ENCODE measurements at places on chromosomes 2 and 18.

- no peak for DNase-seq
Observed at GRCh38 chr18:12645751-12646203, 12.1 kb downstream of the SPIRE1 start.

GRCh38 chr2:226466124-226466523, 333.5 kb downstream of the IRS1 start:
- DNase-seq = no peak

GRCh38 chr2:183292028-183292427, 167.8 kb downstream of the NUP35 start:
- DNase-seq = no peak

GRCh38 chr2:220601674-220602073, 970.4 kb downstream of the EPHA4 start:
- DNase-seq = no peak

- DNase-seq = no peak
Observed at GRCh38 chr2:231535961-231536360, 5.7 kb upstream of the NMUR1 start.

DNA sequence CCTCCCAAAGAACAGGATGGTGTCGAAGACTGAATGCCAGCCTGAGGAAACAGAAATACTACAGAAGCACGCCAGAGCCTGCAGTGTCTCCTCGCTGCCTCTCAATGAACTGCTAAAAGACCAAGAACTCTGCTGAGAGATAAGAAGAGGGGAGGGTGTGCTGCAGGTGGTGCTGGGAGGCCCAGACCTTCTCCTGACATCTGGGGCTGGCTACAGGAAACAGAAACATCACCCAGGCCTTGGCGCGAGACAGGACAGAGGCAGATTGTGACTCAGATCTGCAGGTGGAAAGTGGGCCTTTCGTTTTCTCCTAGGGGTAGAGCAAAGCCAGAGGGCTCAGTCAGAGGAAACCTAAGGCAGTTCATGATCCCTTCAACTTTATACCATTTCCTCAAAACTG, 250.3 kb upstream of the TCF4 start:
- no peak for DNase-seq

DNA sequence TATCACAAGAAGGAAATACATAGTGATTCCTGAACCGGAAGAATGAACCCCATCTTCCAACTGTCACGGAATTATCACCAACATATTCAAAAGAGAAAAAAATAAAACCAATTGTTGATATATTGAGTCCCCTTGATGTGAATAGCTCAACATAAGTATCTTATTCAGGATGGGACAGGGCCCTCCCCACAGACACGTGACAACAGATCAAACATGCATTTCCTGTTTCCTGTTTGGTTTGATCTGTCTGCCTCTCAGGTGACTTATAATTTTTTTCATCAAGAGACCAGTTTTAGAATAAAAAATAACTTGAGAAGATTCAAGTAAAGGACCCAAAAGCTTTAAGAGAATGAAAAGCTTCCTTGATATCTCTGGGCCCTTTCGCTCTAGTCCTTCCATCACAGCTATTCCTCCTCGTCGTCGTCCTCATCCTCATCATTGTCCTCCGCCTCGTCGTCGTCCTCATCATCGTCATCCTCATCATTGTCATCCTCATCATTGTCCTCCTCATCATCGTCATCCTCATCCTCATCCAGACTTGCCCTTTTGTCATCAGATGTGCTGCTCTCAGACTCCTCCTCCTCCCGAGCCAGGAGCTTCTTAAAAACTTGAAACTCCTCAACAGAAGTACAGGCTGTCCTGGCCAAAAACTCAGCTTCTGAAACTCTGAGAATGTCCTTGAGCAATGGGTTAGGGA, 6.3 kb downstream of the MTERF4 start:
- no peak for DNase-seq

DNA sequence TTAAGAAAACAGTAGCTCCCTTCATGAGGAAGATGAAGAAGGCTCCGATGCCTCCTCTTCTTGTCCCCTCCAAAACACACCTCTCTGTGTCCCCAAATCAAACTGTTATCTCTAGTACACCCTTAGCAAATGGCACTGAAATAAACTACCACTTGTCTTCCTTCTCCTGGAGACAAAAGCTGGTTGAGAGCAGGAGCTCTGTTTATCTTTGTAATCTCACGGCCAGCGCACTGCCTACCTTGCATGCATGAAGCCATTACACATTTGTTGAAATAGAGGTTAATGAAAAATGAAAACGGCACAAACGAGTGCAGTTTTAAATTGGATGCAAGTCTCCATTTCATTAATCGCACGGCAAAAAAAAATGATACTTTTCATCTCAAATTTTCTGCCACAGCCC, 113.7 kb downstream of the EPB41L3 start:
- DNase-seq = no peak

DNA sequence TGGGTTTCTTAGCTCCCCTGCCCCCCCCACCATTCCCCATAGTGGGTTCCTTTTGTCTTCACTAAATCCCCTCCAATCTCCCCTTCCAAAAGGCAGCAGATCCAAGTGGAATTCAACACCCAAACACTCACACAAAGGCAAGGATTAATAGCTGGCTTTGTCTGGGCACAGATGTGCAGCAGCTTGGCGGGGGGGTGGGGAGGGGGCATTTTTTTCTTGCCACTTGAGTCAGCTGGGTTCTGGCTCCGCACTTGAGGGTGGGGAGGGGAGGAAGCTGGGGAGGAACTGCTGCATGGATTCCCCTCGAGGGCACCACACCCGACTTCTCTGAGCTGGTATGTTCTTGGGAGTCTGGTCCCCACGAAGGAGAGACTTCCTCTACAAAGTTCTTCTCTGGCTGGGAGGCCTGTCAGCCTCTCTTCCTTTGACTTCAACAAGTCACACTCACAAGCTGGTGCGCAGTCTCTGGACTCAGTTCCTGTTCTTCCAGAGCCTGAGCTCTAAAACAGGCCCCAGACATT, 36.0 kb downstream of the SERTAD2 start:
- DNase-seq = no peak

GRCh38 chr2:230891509-230891908, 26.8 kb downstream of the ITM2C start:
- no peak for DNase-seq

DNA sequence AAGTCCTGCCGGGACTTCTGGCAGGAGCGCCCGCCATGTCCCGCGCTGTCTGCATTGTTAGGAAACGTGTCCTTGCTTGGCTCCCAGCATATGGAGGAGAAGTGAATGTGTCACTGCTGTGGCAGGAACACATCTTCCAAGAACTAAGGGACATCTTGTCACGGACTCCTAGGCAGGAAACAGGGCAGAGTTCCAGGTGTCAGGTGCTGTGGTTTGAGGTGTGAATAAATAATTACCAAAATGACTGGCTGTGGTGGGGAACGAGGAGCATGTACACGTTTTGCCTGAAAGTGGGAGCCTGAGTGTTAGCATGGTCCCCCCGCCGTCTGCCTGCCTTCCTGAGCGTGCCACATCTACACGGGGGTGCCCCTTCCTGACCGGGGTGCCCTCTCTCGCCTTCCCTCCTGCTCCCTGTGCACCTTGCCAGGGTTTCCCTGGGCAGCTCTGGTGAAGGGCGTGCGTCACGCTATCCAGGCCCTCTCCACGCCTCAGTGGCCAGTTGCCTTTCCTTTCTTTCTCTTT, 237.5 kb downstream of the LDLRAD4 start:
- DNase-seq = no peak

GRCh38 chr2:225074366-225074765, 32.1 kb upstream of the DOCK10 start:
- no peak for DNase-seq

GRCh38 chr18:9612215-9612830, 2.0 kb downstream of the PPP4R1 start:
- DNase-seq = peak; percentile 67

DNA sequence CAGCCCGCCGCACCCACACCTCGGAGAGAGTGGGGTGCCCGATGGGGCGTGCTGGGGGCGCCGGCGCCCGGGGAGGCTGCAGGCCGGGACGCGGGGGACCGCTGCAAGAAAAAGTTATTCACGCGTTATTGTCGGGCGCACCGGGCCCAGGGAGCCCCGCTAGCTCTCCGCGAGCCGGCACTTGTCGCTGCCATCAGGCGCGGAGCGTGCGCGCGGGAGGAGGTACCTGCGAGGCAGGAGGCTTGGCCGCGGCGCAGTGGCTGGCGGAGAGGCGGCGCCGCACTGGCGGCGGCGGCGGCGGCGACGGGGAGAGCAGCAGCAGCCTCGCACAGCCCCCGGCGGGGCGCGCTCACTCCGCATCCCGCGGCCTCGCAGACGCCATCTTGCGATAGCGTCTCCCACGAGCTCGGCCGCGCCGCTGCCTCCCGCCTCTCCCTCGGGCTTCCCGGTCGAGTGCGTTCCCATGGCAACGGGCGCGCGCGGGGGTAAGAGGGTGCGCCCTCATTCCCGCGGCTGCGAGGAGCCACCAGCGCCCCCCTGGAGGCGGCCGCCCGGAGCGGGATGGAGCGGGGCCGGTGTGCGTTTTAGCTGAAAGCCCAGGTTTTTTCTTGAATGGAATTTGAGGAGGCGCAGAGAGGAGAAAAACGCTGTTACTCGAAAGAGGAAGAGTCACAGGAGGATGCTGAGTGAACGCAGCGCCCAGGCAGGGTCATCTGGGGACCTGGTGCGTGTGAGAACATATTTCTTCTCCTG, at the start of gene CHN1:
CHN1 (minus strand) TSS at position 402 of the 753 bp plus-strand sequence. CDS start 469 bp downstream, outside the sequence.
- peak; percentile 39 for DNase-seq

DNA sequence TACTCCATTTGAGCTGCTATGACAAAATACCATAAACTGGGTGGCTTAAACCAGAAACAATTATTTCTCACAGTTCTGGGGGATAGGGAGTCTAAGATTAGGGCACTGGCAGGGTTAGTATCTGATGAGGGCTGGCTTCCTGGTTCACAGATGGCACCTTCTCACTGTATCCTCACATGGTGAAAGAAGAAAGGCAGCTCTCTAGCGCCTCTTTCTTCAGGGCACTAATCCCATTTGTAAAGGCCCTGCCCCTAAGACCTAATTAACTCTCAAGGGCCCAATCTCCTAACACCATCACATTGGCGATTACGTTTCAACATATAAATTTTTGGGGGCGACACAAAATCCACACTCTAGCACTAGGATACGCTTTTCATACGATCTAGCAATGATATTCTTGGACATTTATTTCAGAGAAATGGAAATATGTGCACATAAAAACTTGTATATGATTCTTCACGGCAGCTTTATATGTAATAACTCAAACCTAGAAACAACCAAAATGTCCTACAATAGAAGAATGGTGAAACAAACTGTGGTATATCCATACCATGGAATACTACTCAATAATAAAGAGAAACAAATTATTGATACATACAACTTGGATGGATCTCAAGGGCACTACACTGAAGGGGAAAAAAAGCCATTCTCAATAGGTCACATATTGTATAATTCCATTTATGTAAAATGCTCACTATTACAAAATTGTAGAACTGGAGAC, 111.0 kb downstream of the BCL2L11 start:
- DNase-seq = no peak

GRCh38 chr2:232543928-232544631, 4.6 kb downstream of the CHRNG start:
- DNase-seq = no peak

GRCh38 chr2:71471276-71471675, 17.9 kb downstream of the DYSF start:
- no peak for DNase-seq

DNA sequence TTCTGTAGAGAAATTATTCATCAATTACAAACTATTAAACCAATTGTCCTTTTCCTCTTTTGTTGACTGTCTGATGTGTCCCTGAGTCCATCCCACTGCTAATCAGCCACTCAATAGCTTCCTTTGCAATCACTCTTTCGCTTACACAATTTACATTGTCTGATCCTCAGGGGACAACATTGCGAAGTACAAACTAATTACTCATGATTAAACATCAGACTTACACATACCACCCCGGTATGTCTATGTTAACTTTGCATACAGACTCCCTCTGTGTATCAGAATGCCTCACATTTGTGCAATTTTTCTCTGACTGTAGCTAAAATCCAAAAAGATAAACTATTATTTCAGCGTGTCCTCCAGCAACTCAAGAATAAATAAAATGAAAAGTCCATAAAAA, 264.4 kb upstream of the REV1 start:
- DNase-seq = peak; percentile 47

DNA sequence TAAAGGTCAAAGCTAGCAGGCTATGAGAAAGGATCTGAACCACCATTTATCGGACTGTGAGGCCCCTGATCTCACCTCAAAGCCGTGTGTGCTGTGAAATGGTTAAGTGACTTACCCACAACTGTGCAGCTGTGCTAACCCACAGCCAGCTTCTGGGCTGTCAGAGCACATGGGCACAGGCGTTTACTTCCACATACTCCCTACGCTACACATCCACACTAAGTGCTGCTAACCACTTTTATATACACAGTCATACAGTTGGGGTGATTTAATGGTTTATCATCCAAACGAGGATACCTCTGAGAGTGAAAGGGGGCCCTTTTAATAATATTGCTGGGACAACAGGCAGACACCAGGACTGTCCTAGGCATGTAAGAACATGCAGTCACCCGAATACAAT, 37.3 kb downstream of the CYRIA start:
- DNase-seq = peak; percentile 75

DNA sequence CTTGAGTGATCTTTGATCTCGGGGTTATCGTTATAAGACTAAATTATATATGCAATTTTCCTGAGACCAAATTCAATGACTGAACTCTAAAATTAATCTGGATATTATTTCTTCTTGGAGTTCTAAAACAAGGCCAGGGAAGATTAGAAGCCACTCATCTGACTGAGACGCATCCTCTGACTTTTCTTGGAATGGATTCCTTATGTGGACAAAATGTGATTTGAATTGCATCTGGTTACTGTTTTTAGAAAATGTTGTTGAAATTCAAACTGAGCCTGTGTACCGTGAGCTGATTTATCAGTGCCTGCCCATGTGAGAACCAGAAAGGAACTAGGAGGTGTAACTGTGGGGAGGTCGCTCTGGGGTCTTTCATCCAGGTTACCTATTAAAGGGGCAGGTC, 330.8 kb downstream of the OSR1 start:
- no peak for DNase-seq

DNA sequence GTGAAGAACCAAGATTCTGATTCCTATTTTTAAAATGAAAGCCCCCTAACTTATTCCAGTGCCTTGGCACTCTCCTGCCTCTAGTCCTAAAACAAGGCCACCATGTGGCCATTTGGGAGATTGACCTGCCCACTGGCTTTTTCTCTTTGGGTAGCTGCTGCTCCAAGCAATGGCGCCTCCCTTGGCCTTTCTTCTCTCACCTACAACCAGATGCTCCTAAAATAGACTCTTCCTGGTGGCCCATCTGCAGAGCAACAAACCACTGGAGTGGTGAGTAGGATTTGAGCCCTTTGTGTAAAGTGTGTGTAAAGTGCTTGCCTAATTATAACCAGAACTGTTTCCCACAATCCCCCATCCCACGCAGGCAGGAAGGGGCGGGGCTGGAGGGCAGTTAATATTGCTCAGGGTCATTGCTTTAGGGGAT, 114.2 kb downstream of the FHOD3 start:
- no peak for DNase-seq
